Activated CD8-positive, alpha-beta memory T cell treated with anti-CD3 and anti-CD28 coated beads for 36 hours (primary cell): ENCODE measurements at places on chromosomes 7 and 10. TPM values are rescaled to one million over a fixed set of nuclear protein-coding genes. Genes with fewer than 3 reads are reported as not detected.

TSPAN12 gene
- not detected for total RNA-seq

LFNG gene
- total RNA-seq = 24.2 TPM

SYNPO2L gene
- total RNA-seq = not detected

SRI gene
- total RNA-seq = 276 TPM

GIMAP4 gene
- total RNA-seq = 26.3 TPM

OLAH gene
- 0.17 TPM for total RNA-seq

NPSR1 gene
- not detected for total RNA-seq

SRGN gene
- 673 TPM for total RNA-seq

ITPRID1 gene
- not detected for total RNA-seq

NEUROG3 gene
- not detected for total RNA-seq

ALKBH4 gene
- total RNA-seq = 10.8 TPM

CTAGE8 gene
- total RNA-seq = not detected

TECPR1 gene
- 32.7 TPM for total RNA-seq

ZNF398 gene
- 12.5 TPM for total RNA-seq

FAM20C gene
- total RNA-seq = 0.74 TPM

SKIDA1 gene
- total RNA-seq = 0.25 TPM

CCL24 gene
- total RNA-seq = not detected

ZNF425 gene
- 0.99 TPM for total RNA-seq

CLCN1 gene
- total RNA-seq = not detected

TFEC gene
- total RNA-seq = not detected

RBM33 gene
- total RNA-seq = 64.9 TPM

DBNL gene
- total RNA-seq = 142 TPM

CNTNAP2 gene
- total RNA-seq = not detected

KLF14 gene
- total RNA-seq = not detected

CACUL1 gene
- total RNA-seq = 30.1 TPM

SLC13A4 gene
- total RNA-seq = not detected

CPA2 gene
- not detected for total RNA-seq

CFAP69 gene
- total RNA-seq = 0.48 TPM

CLDN4 gene
- not detected for total RNA-seq

CNPY1 gene
- not detected for total RNA-seq

CYP2C19 gene
- total RNA-seq = not detected

MLLT10 gene
- total RNA-seq = 40.1 TPM

DCLRE1A gene
- 20.1 TPM for total RNA-seq

NUTM2B gene
- total RNA-seq = 0.92 TPM

TES gene
- total RNA-seq = 66.5 TPM

OGDHL gene
- total RNA-seq = 0.46 TPM

GPR26 gene
- not detected for total RNA-seq

VAX1 gene
- not detected for total RNA-seq

AGAP9 gene
- total RNA-seq = 3.7 TPM
